SK-N-MC (cell line): ENCODE measurements at places on chromosomes 11 and 22.
A peak's percentile ranks its signal among the peaks of the same experiment; 100 is the strongest.

GRCh38 chr11:57214098-57214417 is 23.0 kb downstream of the APLNR start:
- DNase-seq = no peak

DNA sequence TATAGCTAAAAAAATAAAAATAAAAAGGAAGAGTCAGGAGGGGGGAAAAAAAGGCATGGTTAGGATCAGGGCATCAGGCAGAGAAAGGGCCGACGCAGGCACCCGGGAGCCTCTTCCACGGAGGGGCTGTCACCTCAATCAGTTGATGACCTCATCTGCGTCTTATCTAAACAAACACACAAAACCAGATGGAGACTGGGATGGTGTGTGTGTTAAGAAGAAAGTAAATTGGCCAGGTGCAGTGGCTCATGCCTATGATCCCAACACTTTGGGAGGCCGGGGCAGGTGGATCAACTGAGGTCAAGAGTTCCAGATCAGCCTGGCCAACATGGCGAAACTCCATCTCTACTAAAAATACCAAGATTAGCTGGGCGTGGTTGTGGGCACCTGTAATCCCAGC is 63.6 kb downstream of the DHCR7 start:
- no peak for DNase-seq

GRCh38 chr22:42154293-42155052 is 23.9 kb upstream of the CYP2D6 start:
- no peak for DNase-seq

- DNase-seq = no peak
Observed at GRCh38 chr11:110433393-110434333, 3.9 kb downstream of the FDX1 start.

- no peak for DNase-seq
Observed at GRCh38 chr22:31241200-31241599, 29.1 kb downstream of the LIMK2 start.

- no peak for DNase-seq
Observed at GRCh38 chr22:48923165-48923865, 904.4 kb downstream of the BRD1 start.

GRCh38 chr22:42425337-42425988 is 6.7 kb downstream of the NFAM1 start:
- DNase-seq = no peak

GRCh38 chr11:84560206-84560605 is 1066.9 kb downstream of the DLG2 start:
- no peak for DNase-seq

DNA sequence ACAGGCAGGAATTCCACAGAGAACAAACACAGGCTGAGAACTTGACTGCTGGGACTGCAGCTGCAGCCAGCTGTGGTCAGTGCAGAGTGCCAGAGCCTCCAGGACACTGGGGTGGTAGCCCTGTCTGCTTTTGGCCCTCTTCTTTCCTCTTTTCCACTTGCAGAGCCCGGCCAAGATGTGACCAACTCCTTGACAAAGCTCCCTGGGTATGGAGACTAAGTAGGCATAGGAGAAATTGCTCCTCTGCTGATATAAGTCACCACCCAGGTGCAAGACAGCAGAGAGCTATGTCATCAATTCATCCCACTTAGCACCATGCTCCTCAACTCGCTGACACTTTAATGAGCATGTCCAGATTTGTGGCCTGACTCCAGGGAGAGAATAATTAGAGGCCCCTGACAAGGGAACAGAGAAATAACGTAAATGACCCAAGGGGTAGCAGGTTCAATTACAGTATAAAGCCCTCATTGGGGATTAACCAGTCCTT is 369.4 kb upstream of the B3GAT1 start:
- DNase-seq = no peak

GRCh38 chr11:76234021-76234415 is 27.7 kb upstream of the WNT11 start:
- no peak for DNase-seq

- peak; percentile 79 for DNase-seq
Observed at GRCh38 chr11:67033661-67034166, 10.8 kb downstream of the SYT12 start.

DNA sequence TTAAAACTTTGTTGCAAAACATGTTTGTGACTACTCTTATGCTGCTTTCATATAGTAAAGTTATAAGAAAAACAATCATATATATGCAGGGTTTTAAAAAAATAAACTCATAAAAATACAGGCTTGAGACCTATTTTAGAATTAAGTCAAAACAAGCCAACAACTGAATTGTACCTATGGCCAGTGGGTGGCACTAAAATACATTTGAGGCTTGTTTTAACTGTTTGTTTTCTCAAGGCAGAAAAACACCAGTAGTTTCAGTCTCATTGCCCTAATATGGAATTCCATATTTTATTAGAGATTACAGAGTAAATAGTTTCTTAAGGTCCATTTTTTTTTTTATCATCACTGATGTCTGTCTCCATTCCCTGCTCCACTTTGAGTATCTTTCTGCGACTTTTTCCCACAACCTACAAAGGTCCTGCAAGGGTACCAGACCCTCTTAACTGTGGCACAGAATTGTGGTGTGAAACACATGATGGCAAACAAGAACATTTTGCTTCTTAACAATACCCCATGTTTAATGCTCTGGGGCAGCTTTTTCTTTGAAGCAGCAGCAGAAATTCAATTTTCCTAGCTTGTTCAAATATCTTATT is 8.5 kb upstream of the CCDC89 start:
- peak; percentile 34 for DNase-seq

- no peak for DNase-seq
Observed at GRCh38 chr11:2366733-2367132, 10.4 kb upstream of the CD81 start.

- DNase-seq = no peak
Observed at GRCh38 chr11:65452806-65453490, 30.4 kb downstream of the NEAT1 start.

DNA sequence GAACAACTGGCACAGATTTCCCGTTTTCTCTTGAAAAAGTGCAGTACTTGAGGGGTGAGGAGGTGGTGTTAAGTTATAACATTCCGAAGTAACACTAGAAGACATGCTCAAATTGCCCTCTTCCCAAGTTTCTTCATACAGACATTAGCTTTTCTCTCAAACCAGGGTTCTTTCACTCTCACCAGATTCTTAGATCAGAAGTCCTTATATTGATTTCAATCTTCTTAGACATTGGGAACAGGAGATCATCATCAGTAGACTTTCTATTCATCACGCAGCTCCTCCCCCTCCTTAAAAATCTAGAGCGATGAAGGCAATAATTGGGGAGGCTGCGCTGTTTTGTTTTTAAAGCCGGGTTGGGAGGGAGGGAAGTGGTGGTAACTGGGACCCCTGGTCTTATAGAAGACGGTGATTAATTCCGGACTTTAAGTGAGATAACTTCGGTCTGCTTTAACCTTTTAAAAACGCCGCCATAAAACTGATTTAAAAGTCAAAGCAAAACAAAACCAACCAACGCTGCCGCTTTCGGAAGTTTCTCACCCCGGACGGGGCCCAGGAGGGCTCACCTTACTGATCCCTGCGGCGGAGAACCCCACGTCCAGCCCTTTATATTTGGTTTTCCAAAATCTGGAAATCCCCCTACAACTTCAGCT is 665 bp downstream of the USP28 start:
- DNase-seq = no peak

GRCh38 chr22:49099496-49100124 is 728.1 kb downstream of the BRD1 start:
- no peak for DNase-seq

DNA sequence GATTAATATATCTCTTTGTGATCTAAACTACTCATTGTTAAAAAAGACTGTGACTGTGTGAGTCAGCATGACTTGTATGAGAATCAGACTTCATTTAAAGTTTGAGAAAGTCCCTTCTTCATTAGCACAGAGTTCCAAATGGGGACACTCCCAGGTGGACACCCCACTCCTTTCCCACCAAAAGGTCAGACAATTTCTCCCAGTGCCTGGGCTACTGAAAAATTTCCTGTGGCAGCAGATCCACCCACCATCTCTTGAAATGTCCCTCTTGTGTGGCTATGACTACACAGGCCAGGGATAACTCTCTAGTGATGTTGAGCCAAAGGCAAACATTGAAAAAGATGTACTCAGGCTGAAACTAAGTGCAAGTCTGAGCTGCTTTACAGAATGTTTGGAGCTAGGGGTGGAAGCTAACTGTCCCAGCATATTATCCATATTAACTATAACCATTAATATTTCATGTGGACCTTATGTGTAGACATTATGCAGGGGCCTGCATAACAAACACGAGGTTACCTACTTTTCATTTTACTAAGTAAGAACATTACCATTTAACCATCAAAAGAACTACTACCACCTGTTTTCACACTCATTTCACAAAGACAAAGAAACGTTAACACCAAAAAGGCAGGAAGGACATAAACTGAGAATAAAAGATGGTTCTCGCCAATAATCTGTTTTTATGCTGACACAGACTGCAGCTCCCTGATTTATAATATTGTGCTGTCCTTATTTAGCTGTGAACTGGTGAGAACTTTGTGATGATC is 44.8 kb downstream of the MMP20 start:
- no peak for DNase-seq

GRCh38 chr11:100970283-100971164 is 159.1 kb downstream of the PGR start:
- no peak for DNase-seq

DNA sequence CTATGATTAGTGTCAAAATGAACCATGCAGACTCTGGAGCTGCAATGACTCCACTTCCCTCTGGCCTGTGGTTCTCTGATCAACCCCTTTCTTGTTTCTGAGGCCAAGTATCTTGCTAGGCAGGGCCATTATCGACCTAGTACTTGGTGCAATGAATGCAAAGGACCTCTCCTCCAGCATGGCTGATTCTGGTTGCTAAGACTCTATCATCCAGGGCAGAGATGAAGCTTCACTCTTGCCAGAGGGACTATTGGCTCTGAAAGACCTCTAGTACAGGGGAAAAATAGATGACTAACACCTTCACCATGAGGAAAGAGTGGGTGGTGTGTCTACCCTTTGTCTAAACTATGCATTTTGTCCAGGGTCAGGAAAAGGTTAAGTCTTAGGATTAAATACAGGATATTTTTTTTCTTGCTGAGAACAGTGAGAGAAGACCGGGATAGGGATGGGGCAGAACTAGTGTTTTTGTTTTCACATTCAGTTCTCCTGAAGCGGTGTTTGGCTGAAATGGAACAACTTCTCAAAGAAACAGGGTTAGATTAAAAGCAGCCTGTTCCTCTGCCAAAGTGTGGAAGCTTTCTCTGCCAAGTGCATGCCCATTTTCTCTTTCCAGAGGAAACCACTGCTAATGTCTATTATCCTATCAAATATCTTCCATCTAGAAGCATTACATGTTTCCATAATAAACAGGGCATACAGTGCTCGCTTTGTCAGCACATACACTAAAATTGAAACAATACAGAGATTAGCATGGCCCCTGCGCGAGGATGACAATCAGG is 5.0 kb upstream of the MTFP1 start:
- DNase-seq = no peak

GRCh38 chr11:17443000-17443399 is 33.6 kb downstream of the ABCC8 start:
- no peak for DNase-seq

DNA sequence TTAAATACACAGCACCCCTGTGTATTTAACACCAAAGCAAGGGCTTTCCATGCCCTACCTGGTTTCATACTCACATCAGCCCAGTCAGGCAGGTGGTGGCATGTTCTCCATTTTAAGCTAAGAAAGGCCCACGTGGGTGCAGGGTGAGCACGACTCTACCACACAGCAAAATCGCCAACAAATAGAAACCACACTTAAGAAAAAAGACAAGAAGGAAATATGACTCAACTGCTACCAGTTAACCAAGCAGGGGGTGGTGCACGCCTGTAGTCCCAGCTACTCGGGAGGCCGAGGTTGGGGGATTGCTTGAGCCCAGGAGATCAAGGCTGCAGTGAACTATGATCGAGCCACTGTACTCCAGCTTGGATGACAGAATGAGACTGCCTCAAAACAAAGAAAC is 35.2 kb upstream of the TFIP11 start:
- DNase-seq = no peak

DNA sequence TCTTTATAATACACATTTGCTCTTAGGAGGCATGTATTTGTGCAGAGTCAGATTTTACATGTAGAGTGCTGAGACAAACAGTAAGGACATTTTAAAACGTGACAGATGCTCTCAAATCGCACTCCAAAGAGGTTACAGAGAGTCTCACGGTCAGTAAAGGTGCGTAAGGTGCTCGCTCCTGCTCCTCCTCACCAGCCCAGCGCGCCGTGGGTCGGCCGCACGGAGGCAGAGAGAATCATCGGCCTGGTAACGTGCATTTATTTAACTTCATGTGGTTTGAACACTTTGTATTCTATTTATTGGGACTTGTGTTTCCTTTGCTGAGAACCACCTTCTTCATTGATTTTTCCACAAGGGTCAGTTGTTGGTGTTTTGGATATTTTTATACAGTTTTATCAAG is 900.1 kb downstream of the BRD1 start:
- DNase-seq = no peak

DNA sequence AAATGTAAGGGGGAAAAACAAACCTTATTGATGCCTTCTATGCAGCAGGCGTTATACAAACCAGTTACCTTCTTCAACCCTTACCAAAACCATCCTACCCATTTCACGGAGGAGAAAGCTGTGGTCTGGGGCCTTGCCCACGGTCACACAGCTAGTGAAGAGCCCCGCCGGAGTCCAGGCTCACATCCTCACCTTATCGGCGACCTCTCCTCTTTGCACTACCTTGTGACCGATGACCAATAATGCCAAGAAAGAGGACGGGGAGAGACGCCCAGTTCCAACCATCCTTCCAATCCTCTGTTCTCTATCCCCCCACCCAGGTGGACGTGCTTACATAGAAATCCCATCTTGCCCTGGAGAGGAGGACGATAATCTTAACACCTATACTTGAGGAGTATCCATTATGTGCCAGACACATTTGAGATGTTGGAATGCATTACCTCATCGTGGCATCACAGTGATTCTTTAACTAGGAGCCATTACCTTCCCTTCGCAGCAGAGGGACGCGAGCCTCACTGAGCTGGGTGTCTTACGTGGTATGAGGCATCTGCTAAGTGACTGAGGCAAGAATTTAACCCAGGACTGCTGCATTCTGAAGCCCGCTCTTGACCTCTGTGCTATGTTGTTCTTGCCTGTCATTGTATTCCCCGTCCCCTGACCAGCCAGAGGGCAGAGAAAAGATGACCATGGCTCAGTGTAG is 253.7 kb upstream of the B3GAT1 start:
- no peak for DNase-seq

- DNase-seq = no peak
Observed at GRCh38 chr11:50078001-50078400, 45.3 kb downstream of the OR4C45 start.

GRCh38 chr11:111814557-111815320 is 48.5 kb upstream of the PPP2R1B start:
- DNase-seq = peak; percentile 91

DNA sequence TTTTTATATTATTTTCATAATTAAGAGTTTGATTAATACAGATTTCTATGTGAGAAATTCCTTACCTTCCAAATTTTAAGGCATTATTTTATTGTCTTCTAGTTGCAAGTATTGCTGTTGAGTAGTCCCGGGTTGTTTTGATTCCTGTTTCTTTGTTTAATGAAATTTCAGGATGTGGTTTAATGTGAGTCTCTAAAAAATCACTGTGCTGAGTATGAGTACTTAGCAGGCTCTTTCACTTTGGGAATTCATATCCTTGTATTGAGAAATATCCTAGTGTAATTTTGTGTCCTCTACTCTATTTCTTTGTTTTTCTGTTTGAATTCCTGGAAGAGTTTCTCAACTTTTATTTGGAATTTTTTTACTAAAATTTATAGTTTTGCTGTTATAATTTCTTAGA is 113.2 kb downstream of the TMEM135 start:
- DNase-seq = no peak

- DNase-seq = no peak
Observed at GRCh38 chr11:5891216-5891800, 1.7 kb upstream of the OR52E5 start.

GRCh38 chr11:67356387-67356863 is 3.1 kb upstream of the POLD4 start:
- no peak for DNase-seq
